H9 (cell line): ENCODE measurements at places on chromosomes 3 and 15.

- DNase-seq, result no peak
Measured at GRCh38 chr3:84100861-84101260, 857.9 kb upstream of the CADM2 start.

DNA sequence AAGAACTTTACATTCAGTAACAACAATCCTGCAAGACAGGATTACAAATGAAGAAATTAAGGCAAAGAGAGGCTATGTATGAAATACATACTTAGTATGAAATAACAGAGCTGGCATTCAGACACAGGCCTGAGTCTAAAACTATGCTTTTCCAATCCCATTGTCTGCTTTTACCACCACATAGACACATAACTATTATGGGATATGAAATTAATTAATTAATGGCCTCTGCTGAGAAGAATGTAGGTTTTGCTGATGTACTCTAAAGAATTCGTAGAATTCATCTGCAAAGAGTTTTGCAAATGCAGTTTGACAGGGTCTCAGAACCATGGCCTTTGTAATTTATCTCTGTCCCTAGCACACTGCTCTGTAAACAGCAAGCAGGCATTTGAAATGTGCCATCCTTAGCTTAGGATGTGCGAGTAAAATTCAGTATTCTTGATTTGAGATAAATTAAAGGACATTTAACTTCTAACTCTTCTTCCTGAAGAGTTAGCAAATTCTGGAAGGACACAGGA, 54.5 kb upstream of the BOC start:
- DNase-seq, result no peak

DNA sequence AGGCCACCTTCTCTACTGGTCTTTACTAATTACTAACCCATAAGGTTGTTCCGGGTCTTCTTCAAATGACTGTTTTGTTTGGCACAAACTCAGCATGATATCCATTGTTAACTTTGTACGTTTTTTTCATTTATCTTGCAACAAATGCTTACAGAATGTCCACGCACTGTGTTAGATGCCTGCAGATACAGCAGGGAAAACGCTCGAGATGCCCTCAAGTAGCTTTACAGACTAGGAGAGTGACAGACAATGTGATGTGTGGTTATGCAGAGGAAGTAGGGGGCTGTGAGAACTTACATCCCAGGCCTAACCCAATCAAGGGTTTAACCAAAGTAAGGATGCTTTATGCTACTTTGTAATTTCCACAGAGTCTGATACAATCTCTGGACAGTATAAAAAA, 949 bp upstream of the RFC4 start:
- DNase-seq, result no peak

GRCh38 chr3:152505926-152506325, 237.2 kb downstream of the MBNL1 start:
- DNase-seq, result no peak

DNA sequence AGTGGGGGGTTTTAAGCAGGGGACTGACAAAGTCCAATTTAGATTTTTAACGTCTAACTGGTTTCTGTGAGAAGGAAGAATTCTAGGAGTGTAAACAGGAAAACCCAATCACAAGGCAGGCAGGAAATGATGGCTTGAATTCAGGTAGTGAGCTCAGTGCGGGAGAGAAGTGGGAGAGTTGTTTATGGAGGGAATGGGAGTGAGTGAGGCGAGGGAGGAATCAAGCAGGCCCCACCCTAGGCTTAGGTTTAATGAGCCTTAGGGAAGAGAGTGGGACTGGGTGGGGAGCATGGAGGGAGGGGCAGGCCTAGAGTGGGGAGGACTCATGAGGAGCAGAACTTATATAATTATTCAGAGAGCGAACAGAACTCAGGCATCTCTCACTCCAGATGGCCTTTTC, 17.9 kb downstream of the VIPR1 start:
- DNase-seq, result no peak

DNA sequence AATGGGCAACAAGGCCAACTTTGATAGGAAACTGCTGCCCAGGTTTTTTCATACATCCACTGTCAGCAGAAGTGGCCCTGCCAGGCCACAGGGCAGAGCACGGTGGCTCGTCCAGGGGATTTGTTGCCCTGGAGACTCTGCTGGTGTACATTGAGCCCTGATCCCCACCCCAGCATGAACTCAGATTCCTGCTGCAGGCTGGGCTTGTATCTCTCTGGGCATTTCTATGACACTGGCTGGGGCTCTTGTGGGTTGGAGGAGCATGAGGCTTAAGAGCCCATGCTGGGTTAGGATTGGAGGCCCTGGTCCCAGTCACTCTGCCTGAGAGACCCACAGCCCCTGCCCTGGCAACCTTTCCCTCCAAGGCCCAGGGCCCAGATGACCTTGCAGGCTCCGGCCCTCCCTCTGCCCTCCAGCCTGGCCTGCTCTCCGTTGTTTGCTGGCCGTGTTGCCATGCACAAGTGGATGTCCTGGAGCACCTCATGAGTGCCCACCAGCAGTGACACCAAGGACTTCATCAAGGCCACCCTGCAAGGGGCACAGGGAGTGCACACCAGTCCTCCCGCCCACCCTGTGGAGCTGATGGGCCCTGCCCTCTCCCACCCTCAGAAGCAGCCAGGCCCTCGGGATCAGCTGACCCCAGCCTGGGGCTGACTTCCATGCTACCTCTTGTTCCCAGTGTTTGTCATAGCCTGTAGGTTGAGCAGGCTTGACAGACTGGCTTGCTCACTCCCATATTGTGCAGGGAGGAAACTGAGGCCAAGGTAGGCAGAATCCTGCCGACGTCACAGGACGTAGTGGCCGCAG, 58.2 kb downstream of the ZNF445 start:
- no peak for DNase-seq

DNA sequence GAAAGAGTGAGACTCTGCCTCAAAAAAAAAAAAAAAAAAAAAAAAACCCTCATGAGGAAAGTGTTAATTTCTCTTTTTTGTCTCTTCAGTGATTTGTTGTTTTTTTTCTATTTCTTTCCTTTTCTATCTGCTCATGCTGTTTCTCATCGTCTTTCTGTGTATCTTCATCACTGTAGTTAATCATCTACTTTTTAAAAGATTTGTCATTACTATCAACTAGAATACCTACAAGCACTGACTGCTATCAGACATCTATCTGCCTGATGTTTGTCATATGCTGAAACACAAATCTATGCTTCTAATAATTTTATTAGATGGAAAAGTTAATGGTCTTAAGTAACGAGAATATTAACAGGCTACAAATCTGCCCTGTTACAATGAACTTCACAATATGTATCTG, 26.8 kb downstream of the CCDC14 start:
- no peak for DNase-seq

- no peak for DNase-seq
Measured at GRCh38 chr3:30232142-30232541, 374.3 kb upstream of the TGFBR2 start.

- peak; percentile 18 for DNase-seq
Measured at GRCh38 chr3:10926811-10927521, 65.6 kb upstream of the SLC6A1 start.

DNA sequence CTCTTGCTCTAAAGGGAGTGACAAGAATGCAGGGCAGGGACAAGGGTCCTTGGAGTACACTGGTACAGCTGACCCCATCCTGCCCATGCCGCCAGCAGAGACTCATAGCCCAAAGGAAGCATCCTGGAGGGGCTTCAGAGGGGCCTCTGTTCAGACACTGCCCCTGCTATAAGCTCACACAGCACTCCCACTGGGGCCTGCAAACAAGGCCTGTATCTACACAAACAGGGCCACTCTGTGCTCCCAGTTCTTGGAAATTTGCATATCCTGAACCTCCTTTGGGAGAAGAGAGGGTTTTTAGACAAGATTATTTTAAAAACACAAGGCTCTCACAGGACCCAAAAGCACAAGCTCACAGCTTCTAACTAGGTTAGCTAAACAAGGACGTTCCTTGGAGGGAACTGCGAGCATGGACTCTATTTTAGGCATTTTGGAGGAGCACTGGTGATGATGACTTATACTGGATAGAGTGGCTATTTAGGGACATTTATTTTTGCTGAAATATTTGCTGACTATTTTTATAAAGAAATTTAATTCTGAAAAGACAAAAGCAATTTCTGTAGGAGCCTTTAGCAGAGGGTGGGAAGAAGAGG, 16.4 kb upstream of the ANKRD34C start:
- DNase-seq, result no peak

- DNase-seq, result no peak
Measured at GRCh38 chr3:36903119-36903882, 41.6 kb downstream of the TRANK1 start.

DNA sequence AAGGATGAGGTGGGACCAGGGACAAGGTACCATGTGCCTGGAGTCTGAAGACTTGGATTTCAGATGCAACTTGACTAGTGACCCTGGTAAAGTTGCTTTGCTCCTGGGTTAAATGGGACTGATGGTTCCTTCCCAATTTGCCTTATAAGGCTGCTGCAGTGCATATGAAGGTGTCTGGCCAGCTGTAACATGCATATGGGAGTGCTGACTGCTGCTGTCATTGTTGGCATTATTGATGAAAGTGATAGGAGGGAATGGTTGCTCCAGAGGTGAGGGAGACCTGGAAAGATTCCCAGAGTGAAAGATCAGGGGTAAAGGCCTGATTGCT, 20.5 kb downstream of the CYP8B1 start:
- no peak for DNase-seq

- DNase-seq, result no peak
Measured at GRCh38 chr3:29952431-29952830, 654.0 kb upstream of the TGFBR2 start.

DNA sequence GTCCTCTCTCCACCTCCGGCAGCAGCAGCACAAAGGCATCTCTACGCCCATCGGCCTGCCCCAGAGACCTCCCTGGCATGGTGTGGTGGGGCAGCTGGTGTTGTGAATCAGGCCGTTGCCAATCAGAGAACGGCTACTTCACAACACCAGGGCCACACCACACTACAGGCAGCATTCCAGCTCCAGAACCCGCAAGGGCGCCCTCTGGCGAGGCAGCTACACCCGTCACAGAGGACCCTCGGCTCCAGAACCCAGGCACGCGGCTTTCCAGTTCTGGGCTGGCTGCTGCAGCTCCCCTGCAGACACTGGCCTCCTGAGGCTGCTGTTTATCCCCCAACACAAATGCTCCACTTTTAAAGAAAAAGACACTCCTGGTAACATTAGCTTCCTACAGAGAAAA, 127.5 kb upstream of the TOPAZ1 start:
- peak; percentile 87 for DNase-seq

- no peak for DNase-seq
Measured at GRCh38 chr15:92520914-92521623, 127.4 kb downstream of the ST8SIA2 start.

- DNase-seq, result peak; percentile 43
Measured at GRCh38 chr15:49079340-49080039, 33.2 kb upstream of the SECISBP2L start.

DNA sequence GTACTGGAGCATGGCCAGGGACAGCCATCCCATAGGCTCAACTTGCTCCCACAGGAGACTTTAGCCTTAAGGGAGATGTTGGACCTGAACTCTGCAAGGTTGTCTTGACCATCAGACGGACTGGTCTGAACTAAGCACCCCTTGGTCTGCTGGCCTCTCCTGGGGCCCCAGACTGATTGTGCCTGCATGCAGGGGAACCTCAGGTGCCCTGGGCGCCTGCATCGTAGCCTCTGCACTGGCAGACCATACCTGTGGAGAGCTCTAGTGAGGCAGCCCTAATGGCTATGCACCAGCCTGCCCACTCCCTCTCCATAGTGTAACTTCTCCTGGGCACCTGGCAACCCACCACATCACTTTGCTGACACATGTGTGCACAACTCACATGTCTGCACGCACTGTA, 395.6 kb downstream of the ZPLD1 start:
- no peak for DNase-seq

GRCh38 chr3:130841357-130841756, 52.5 kb upstream of the ATP2C1 start:
- no peak for DNase-seq

DNA sequence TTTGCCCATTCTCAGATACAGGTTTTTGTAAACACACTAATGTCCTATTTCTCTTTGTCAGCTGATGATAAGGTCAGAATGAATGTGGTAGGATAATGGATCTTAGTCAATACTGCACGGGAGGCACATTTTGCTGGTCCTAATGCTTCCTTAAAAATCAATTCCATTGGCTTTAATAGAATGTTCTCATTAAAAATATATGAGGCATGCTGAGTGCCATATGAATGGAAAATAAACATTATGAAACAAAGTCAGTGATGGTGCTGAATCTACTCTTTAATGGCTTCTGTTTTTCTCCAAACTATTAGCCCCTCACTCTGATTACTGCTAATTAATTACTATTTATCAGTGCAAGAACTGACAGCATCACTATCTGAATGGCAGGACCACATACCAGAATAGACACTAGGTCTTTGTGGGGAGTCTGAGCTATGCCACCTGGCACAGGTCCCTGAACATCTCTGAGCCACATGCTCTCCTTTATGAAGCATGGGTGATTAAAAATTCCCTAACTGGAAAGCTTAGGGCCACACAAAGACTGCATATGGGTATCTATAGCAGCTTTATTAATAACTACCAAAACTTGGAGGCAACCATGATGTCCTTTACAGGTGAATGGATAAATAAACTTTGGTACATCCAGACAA, 278.9 kb downstream of the MEX3B start:
- no peak for DNase-seq

GRCh38 chr3:132637590-132637989, 22.0 kb downstream of the ACAD11 start:
- DNase-seq, result no peak

- no peak for DNase-seq
Measured at GRCh38 chr3:69271098-69271497, 114.8 kb downstream of the FRMD4B start.

- DNase-seq, result no peak
Measured at GRCh38 chr3:52982839-52983238, 63.0 kb downstream of the SFMBT1 start.

DNA sequence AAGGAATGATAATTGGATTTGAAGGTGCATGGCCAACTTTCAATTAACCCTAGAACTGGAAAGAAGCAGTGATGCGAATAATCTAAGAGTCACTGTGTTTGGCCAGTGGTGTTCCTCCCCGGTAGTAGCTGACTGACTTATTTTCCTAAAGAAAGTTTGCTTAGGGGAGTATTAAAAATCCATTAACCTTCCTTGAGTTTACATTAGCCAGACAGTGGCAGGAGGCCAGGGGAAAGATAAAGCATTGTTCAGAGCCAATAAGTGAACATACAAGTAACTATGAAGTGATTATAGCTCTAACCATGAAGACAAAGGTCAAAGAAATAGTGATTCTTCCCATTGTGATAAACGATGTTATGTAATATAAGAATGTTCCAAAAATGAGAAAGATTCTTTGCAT, 8.9 kb upstream of the TMEM202 start:
- no peak for DNase-seq

GRCh38 chr3:10933470-10933804, 59.1 kb upstream of the SLC6A1 start:
- DNase-seq, result no peak

- no peak for DNase-seq
Measured at GRCh38 chr3:114377426-114377825, 83.6 kb downstream of the TIGIT start.
